ENCODE measurements at places on chromosomes 13 and 19. TPM values are rescaled to one million over a fixed set of nuclear protein-coding genes. Genes with fewer than 3 reads are reported as not detected.

NLRP7 gene
- total RNA-seq: not detected

DIRAS1 gene
- 18.8 TPM for total RNA-seq

SHANK1 gene
- total RNA-seq: 6.6 TPM

PLA2G4C gene
- 5.3 TPM for total RNA-seq

SBK2 gene
- not detected for total RNA-seq

C19orf67 gene
- total RNA-seq: not detected

CEACAM5 gene
- total RNA-seq: not detected

GRCh38 chr13:44694291-44694690 is 118.2 kb upstream of the TSC22D1 start:
- DNase-seq: no peak

DNA sequence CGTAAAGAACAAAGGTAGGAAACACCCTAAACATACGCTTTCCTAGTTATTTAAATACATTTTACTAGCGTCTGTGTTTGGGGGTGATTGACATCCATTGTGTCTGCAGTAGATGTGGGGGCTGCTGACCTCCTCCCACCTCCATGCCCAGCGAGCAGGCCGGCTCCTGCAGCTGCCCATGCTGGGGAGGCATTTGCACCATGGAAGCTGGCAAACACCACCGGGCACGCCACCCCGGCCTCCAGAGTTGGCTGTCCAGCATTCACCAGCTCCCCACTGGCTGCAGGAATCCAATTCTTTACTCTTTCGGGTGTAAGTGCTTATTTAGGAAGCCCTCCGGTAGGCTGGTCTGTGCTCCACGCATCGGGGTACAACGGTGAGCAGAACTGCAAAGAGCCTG is 115.4 kb upstream of the USP29 start:
- no peak for DNase-seq

DNA sequence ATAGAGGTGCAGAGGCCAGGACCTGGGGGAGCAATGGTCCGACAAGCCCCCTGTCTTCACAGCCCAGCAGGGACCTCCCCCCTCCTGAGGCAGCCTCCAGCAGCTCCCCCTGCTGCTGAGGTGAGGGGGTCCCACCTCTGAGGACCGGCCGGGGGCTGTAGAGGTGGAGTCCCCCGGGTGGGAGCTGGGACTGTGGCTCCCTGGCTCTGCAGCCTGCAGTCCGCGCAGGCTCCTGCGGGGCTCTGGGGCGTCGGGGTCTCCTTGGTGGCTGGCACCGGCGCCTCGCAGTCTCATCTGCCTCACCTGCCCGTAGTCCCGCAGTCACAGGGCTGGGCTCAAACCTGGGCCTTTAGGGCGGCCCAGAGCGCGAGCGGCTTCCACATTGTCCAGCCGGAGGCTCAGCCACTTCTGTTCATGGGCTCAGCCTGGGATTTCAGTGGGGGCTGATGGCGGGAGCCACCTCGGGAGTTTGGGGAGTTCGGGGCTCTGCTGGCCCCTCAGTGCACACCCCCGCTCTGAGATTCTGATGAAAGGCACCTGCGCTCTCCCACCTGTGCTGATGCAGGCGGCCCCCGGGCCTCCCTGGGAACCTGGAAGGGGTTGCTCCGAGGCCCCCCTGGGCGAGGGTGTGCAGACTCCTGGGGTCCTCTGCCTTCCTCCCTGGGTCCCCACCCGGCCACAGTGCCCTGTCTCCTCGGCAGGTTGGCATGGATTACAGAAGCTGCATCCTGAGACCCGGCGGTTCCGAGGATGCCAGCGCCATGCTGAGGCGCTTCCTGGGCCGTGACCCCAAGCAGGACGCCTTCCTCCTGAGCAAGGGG is 7.0 kb upstream of the ZNF554 start:
- DNase-seq: no peak

- peak; percentile 70 for DNase-seq
Measured at GRCh38 chr13:42174344-42175162, 97.4 kb upstream of the AKAP11 start.

DNA sequence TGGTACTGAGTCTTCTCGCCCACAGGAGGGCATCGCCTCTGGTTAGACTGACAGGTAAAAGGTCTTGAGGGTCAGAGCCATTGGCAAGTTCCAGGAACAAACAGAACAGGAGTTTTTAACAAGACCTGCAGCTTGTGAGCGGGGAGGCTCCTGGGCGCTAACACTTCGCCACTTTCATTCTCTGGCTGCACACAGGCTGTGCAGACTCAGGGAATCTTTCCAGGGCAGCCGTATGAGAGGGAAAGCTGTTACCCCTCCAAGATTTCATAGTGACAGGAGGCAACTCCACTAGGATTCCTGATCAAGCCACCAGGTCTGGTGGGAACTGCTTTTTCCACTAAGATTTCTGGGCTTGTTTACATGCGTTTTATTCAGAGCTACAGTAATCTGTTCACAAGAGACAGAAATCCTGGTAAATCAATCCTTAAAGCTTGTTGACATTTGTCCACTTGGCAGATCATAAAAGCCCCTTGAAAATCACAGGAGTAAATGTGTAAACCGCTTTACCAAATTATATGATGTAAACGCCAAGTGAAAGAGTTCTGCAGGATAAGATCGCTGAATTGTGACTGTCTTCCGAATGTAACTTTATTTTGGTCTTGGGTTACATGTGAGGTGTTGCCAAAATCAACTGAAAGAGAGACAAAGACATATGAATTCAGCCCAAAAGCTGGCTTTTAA is 190.6 kb downstream of the MZT1 start:
- DNase-seq: no peak

DNA sequence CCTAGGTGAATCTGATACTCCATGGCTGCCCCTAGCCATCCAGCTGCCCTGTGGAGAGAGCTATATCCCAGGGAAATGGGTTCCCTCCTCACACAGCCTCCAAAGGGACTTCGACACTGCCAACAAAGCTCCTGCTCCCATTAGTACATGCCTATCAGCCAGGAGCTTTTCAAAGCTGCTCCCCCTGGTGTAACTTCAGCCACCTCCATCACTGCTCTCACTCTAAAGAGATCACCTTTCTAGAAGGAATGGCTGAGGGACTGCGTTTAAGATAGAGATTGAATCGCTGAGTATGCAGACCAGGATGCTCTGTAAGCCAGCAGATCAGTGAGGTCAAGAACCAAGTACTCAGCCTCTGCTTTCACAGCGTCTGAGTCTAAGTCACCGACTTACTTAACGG is 213.7 kb downstream of the NALCN start:
- no peak for DNase-seq

GRCh38 chr19:4025317-4025716 is 17.8 kb downstream of the PIAS4 start:
- DNase-seq: no peak

DNA sequence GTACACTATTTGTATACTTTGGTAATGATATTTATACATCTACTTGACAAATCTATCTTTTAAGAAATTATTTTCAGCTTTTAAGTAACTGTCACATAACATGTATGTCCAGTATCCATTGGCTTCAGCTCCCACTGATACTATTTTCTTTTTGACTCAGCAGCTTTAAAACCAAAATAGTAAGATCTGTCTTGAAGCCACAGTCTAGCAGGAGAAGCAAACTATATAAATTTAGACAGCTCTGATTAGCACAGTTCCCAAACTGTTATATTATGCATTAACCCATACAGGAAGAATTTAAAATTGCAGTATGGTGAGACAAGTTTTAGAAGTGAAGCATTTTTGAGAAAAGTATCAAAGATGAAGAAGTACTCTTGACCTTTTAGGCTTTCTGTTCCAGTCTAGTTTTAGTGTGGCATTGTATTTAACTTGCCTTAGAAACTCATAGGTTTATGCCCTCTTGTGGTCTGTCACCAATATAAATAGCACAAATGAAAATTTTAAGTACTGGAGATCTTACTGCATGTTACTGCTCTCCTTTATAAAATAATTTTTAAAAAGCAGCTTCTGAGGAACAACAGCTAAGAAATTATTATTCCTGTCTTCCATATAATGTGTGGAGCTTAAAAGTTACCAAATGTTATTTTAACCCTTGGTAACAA is 24.7 kb downstream of the URI1 start:
- DNase-seq: peak; percentile 35

DNA sequence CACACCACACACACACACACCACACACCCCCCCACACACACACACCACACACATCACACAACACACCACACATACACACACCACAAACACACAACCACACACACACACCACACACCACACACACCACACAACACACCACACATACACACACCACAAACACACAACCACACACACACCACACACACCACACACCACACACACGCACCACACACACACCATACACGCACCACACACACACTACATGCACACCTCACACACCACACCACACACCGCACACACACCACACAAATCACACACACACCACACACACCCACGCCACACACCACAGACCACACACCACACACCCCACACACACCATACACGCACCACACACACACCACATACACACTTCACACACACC is 83.5 kb downstream of the ZNF557 start:
- no peak for DNase-seq

- DNase-seq: no peak
Measured at GRCh38 chr13:86830046-86830445, 841.1 kb upstream of the SLITRK5 start.
